Activated CD8-positive, alpha-beta memory T cell treated with anti-CD3 and anti-CD28 coated beads, Interleukin-2, amount 50 U/mL, for 48 hours (primary cell): ENCODE measurements at places on chromosomes 3 and 15.

DNA sequence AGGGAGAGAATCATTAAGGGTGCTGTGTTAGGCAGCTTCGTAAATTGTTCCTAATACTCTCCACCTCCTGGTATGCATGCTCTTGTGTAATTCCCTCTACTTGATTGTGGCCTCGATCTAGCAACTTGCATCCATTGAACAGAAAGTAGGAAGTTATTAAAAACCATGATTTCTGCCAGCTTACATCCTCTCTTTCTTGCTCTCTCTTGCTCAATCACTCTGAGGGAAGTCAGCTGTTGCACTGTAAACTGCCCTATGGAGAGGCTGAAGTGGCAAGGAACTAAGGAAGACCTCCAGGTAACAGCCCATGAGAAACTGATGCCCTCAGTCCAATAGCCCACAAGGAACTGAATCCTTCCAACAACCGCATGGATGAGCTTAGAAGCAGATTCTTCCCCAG is 92.6 kb downstream of the ERC2 start:
- DNase-seq = no peak

- no peak for DNase-seq
Observed at GRCh38 chr3:25142609-25143355, 285.3 kb upstream of the RARB start.

GRCh38 chr3:151404316-151404715 is 19.8 kb upstream of the P2RY12 start:
- no peak for DNase-seq

DNA sequence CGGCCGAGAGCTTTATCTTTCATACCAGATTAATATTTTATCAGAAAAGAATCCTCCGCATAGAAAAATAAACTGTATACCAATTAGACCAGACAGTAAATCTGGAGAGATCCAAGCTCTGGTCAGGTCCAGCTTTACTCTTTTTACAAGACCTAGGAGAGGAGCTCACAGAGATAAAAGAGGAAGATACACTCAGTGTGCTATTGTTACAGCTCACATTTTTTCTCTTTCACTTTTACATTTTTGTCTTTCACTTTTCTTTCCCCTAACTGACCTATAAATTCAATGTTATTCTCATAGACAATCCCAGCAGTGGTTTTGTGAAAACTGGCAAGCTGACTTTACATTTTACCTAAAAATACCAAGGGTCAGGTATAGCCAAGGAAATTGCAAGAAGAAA is 55.8 kb downstream of the GUCA1C start:
- no peak for DNase-seq

DNA sequence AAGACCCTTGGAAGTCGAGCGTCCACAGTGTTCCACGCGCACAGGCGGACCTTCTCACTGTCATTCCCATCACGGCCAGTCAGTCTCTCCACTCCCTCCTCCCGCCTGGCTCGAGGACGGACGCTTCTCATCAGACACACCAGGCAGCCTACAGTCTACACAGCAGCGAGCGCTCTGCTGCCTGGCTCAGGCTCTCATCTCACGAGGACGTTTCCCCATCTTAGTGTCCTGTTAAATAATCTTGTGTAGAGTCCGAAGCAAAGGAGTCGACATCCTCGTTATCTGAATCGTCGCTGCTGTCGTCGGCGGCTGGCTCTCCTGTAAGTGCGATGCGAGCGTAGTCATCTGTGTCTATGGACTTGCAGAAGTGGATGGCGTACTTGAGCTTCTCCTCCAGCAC is 12.4 kb upstream of the OCA2 start:
- DNase-seq = peak; percentile 33

GRCh38 chr3:114480442-114480841 is 186.6 kb downstream of the TIGIT start:
- DNase-seq = no peak

DNA sequence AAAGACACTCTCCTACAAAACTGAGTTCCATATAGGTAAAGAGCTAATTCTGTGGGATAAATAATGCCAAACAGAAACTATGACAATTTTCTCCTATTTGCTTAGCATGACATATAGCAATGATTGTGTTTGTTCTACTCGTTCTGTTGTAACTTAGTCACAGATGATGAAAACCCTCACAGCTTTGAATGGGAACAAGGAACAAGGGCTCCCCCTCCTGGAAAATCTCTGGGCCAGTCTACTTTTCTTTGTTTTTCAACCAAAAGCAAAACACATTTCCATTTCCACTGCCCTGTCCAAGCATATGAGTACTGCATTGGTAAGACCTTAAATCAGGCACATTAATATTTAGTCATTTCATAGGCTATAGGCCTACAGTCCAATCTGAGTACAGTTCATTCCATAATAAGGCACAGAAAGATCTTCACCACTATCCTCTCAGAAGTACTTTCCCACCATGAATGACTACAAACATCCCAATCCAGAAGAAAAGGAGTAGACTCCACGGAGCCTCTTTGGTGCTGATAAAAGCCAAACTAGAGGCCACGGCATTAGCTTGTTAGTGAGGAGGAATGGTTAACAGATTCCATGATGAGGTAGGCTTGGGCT is 67.1 kb downstream of the ATP8B4 start:
- DNase-seq = no peak

GRCh38 chr3:103894162-103894822 is 1459.5 kb downstream of the ZPLD1 start:
- no peak for DNase-seq
